Stimulated activated CD8-positive, alpha-beta memory T cell treated with anti-CD3 and anti-CD28 coated beads, Interleukin-4, amount 100 ng/mL, for 48 hours (primary cell): ENCODE measurements at places on chromosomes 1 and 21.

DNA sequence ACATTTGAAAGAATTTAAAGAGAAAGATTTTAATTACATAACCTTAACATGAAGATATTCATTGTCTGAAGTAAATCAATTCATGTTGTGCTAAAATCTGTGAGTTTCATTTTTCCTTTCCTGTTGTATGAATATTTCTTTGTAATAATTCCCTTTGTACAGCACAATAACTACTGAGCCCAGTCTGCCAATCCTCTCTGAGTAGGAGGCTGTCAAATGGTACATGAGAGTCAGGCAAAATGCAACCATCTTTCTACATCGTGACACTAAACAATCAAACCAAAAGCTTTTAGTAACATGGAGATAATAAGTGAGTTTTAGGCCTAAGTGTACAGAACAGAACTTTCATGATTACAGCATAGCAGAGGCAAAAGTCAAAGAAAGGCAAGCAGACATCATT is 165.5 kb downstream of the PLPPR4 start:
- no peak for DNase-seq

GRCh38 chr21:45905196-45905595 is 76.4 kb upstream of the COL6A1 start:
- DNase-seq, result no peak

DNA sequence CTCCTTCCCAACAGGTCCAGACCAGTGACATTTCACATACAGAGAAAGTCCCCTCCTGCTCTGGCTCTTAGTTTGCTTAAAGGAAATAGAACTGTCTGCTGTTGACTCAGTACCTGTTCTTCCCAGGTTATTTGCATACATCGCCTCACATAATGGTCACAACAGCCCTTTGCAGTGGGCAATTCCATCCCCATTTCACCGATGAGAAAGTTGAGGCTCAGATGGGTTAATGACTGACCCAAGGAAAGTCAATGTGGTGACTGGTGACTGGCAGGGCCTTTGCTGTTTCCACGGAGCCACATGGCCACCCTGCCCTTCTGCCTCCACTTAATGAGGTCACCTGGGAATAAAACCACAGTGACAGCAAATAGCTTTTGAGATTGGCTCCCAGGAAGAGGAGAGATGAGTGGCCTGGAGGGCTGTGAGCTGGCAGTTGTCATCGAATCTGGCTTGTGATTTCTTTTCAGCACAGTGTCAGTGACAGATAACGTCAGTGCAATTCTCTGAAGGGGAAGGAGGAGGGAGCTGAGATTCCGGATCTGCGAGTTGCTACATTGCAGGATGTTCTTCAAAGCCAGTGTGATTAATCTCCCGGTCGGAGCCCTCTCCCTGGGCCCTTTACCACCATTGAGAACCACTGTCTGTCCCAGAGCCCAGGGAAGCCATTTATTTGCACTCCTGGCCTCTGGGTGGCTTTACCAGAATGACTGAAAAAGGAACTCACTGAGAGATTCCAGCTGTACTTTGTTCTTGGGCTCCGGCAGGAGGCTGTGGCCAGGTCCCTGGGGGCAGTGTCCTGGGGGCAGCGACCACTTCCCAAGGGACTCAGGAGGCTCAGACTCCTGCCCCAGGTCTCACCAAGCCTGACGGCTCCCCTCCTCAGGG is 117.2 kb downstream of the CNIH3 start:
- no peak for DNase-seq

DNA sequence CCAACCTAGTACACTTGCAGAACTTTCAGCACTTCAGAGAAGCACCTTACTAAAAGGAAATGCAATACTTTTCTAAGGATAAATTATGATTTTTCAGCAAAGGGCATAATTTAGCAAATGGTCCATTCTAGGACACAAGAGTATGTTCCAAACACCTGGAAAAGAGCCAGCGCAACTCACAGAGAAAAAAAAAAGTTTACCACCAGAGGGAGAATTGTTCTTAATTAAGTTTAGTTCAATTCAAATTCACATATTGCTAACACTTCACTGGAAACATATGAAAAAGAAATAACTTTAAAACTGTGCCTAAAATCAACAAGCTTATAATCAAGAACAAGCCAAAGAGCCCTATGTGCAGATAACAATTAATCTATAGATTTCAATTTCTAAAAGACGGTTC is 338.1 kb downstream of the SEC16B start:
- no peak for DNase-seq

DNA sequence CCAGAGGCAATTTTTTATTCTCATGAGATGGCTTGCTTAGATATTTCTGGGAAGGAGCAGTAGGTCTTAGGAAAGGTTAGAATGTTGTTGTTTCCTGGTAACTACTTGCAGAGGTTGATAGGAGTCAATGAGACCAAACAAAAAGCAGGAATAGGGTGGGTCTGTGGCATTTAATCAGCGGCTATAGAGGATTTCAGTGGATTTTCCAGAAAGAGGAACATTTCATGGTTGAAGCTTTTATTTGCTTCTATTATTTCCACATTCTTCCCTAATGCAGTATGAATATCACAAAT is 111.3 kb upstream of the PALMD start:
- no peak for DNase-seq

DNA sequence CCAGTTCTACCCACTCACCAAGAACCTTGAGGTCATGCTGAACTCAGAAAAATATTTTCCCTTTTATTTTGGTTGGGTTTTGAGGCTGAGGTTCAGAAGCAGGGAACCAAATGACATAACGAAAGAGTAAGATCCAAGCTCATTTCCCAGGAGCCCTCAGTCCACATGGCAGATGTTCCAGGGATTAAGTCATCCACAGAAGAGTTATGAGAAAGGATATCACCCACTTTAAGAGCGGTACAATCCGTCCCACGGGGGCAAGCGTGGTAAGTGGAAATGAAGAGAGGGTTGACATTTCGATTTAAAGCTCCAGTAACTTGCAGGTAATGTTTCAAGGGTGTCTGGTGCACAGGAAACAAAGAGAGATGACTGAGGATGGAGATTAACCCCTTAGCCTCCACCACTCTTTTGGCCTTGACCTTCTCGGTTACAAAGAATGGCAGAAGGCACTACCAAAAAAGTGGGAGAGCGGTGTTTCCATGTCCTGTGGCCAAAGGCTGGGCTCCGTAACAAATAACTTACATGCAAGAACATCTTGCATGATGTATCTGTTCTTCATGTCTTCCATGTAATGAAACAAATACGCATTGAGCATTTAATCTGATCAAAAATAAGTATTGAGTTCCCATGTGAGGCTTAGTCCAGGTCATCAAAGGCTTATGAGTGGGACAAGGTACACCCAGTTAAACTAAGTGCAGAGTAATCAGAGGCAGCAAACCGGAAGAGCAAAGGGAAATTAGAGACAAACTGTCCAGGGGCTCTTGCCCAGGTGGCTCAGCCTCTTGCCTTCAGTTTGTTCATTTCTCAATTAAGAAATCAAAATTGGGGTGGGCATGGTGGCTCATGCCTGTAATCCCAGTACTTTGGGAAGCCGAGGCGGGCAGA is 241.4 kb downstream of the TOMM20 start:
- no peak for DNase-seq

GRCh38 chr1:203278082-203278884 is 27.0 kb upstream of the BTG2 start:
- no peak for DNase-seq

- DNase-seq, result no peak
Measured at GRCh38 chr1:227841096-227841495, 25.6 kb downstream of the PRSS38 start.

- DNase-seq, result no peak
Measured at GRCh38 chr1:27574871-27575831, 28.8 kb downstream of the AHDC1 start.

GRCh38 chr1:193066606-193067005 is 7.2 kb downstream of the RO60 start:
- no peak for DNase-seq

GRCh38 chr1:242428399-242429190 is 95.9 kb downstream of the PLD5 start:
- DNase-seq, result no peak

DNA sequence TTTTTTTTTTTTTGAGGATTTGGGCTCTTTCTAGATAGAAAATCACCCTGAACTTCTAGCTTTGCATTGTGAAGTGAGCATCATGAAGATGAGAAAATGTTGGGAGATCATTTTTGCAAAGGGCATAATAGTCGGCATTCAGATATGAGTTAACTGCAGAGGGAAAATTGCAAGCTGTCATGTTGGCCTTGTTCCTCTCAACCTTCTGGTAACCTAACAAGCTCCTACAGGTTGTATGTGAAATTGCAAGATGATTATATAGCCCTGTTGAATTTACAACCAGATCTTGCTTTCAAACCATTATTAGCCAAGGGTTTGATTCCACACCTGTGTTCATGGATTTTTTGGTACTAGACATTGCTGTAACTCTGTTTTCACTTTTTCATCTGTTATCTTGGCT is 2.2 kb downstream of the ELOA start:
- no peak for DNase-seq

DNA sequence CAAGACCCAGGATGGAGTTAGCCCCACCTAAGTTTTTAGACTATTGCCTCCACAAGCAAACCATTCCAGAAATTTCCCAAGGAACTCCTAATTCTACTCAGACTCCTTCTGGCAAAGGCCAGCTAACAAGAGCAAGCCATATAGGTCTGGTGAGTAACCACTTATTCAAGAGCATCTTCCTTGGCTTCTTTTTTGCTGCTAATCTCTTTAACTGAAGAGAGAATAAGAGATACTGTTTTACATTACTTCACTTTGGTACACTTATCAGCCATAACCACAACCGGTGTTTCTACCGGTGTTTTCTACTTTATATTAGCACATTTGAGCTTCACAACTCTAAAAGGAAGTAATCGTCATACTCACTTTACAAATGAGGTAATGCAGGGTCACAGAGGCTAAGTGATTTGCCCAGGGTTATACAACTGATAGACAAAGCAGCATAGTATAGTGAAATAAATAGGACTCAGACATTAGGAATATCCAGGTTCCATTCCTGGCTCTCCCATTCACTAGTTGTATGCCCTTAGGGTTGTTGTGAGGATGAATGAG is 1.7 kb upstream of the EPS15 start:
- no peak for DNase-seq

DNA sequence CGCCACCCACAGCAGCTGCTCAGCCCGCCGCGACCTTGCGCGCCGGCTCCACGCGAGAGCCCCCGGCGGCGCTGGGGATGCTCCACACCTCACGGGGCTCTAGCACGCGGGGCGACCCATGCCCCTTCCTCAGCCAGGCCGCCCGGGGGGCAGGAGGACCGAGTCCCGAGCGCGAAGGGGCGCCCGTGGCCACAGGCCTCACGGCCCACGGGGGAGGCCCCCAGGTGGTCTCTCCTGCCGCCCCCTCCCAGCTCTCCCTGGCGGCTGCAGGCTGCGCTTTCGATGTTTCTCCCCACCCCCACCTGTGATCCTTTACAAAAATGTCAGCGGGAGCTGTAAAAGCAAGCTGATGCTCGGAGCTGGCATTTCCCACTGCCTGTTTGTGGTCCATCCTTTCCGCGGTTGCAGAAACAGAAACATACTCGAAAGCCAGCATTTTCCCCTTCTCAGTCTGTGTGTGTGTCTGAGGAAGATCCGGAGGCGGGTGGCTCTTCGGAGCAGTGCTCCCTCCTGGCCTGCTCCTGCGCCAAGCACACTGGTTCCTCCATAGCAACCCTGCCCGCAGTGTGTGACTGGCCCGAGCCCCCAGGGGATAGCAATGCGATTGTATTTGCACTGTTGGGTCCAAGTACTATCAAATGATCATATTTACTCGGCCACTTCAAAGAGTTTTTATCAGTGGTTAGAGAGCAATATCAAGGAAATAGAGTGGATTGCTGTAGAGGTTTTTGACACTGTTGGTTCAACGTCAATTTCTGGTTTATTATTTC is 2.1 kb downstream of the KIF26B start:
- DNase-seq, result no peak

GRCh38 chr1:213327017-213327667 is 276.1 kb downstream of the RPS6KC1 start:
- DNase-seq, result no peak

DNA sequence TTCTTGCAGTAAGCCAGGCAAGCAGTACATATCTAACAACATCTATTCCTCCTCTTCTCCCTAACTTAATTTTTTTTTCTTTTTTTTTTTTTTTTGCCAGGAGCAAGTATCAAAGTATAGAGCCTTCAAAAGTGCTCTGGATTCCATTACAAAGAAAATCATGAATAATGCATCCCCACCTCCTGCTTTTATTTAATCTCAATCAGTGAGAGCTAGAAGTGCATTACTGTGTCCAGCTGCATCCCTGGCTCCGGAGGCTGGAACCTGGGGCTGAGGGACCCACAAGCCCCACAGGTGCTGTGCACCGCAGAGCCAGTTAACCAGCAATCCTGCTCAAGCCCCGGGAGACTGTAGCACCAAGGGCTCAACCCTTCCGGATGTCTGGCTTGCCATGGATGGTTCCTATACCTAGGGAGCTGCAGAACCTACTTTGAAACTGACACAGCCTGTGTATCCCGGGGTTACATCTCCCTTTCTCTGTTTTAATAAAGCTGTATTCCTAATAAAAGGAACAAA is 455.9 kb upstream of the RUNX1 start:
- no peak for DNase-seq

DNA sequence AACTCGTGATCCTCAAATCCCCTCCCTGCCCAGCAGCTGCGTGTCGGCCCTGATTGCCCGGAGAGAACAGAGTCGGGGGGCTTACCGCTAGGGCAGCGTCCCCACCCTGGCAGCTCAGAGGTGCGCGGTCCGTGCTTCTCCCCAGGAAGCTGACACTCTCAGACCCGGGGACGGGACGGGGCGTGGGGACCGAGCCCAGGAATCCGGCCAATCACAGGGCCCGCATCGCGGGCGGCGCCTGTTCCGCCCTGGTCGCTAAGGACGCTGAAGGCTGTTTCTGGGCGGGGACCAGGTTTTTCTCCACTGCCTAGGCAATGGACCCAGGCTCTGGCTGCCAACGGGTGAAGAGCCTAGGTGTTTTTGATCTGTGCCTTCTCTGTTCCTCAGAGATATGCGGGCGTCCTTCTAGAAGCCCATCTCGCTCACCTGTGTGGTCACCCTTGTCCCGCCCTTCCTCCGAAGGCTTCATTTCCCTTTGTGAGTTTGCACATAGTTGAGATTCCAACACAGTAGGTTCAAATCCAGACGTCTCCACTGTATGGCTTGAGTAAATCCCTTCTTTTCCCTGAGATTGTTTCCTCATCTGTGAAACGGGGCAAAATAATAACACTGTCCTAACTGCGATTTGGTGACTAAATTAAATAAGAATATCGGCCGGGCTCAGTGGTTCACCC is at the start of gene C1orf87:
Gene C1orf87, minus strand, starts transcription at position 166 of the 674 bp plus-strand sequence. CDS start 1,127 bp downstream, outside the sequence.
- DNase-seq, result no peak

- no peak for DNase-seq
Measured at GRCh38 chr1:3895279-3895950, 4.7 kb downstream of the C1orf174 start.

GRCh38 chr1:171158551-171158950 is 26.5 kb upstream of the FMO2 start:
- DNase-seq, result no peak

GRCh38 chr1:14733779-14734140 is 135.3 kb downstream of the KAZN start:
- no peak for DNase-seq

DNA sequence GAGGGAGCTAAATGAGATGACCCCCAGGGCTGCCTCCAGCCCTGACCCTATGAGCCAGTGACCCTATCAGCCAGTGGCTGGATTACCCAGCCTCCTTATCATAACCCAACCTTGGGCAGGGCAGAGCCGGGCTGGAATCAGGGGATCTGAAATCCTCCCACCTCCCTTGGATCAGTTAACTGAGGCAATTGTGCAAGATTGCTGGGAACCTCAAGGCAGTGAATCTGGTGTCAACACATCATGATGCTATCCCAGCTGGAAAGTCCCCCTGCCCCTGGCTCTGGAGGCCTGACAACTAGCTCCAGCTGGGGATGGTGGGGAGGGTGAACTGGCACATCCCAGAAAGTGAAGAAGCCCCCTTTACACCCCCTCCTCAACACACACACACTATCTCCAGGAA is 6.4 kb upstream of the TSPAN1 start:
- no peak for DNase-seq
